ENCODE measurements at places on chromosomes 3 and 15.

DNA sequence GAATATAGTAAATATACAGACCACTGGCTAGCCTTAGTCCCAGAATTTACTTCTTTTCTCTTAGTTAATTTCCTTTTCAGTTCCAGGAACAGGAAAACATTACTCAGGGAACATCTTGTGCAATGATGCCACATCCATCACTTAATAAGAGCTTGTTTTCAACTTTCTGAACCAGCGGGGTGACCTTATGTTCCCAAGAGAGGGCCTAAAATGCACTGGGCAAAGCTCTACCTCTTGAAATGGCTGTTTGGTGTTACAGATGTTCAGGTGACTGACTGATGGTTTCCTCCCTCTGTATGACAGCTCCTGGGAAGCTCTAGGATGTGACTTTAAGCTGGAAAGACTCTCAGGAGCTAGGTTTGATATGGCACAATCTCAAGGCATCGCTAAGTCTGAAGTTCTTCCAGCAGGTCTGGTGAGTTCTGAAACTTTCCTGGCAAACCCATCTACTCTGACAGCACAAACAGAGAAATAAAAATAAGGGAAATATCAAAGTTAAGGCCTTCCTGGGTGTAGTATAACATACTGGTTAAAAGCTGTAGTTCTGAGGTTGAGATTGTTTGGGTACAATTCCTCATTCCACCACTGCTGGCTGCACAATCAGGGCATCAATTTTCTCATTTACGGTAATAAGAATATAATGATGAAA is 98.6 kb downstream of the ZIC1 start:
- DNase-seq = no peak

DNA sequence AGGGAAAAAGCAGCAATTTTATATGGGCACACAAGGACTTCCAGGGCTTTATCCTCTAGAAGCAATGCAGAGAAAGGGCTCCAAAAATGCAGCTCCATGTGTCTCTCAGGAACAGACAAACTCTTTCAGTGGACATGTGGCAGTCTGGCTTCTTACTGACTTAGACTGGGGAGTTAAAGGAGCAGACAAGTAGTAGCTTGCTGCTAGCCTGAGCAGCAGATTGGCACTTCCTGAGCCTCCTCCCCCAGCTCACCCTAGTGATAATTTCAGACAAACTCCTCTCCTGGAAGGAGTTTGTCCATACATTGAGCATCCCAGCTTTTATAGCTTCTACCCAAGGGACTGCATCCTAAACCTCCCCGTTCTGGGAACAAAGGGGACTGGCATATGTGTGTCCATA is 101.7 kb upstream of the MANF start:
- DNase-seq = no peak

DNA sequence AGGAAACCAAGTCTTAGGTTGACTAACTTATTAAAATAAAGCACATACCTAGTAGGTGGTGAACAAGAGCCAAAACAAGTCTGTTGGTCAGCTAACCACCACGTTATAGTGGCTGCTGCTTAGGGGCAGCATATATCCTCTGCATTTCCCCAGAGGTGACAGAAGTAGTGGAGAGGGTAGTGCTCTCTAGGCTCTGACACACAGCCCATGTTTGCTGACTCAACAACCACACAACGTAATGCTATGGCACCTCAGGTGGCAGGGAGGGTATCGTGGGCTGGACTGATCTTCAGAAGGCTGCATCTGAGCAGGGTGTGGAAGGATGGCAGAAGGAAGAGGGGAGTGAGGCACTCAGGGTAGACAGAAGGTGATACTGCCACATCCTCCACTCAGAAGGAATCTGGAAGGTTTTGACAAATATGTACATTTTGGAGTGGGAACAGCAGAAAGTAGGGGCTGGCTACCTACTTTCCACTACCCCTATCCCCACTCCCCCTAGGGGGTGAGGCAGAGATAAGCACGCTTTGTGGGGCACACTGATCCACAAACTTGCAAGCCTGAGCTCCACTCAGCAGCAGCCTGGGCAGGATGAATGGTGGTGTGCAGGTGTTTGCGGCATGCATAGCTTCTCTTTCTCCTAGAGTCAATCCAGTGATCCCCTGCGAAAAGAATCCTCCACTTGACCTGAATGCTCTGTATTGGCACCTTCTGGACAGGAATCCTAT is 178.1 kb downstream of the RORA start:
- no peak for DNase-seq

DNA sequence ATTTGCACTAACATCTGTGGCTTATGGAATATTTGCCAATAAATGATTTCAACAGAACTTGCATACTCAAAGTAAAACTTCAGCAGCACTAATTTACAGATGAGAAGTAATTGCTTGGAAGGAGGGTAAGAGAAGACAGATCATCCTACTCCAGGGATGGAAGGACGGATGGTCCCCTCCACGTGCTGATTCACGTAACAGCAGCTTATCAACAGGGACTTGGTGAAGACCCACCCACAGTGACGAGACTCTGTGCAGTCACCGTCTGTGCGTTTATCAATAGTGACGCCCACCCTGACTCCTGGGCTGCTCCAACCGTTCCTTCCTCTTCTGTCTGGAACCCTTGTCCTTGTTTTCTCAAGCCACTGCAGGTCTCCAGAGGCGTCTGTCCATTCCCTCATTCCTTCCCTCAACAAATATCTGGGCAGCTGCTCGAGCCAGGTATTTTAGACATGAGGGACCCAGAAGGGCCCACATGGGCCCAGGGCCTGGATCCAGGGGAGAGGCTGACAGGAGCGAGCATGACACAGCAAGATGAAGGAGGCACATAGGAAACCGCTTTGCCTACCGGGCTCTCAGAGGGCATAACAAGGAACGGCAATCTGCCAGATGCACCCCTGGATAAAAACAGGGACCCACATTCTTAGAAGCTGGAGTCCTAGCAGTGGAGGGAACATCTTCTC is 33.3 kb downstream of the PCSK6 start:
- DNase-seq = no peak

DNA sequence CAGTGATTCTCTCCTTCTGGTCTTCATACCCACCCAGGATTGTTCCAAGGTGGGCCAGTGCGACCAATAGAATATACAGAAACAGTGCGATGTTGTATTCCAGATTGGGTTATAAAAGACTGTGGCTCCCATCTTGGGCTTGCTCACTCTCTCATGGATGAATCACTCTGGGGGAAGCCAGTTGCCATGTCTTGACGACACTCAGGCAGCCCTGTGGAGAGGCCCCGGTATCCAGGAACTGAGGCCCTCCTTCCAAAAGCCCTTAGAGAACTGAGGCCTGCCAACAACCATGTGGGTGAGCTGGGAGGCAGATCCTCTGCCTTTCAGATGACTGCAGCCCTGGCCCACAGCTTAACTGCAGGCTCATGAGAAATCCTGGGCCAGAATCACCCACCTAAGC is 57.2 kb downstream of the SH3GL3 start:
- DNase-seq = no peak

DNA sequence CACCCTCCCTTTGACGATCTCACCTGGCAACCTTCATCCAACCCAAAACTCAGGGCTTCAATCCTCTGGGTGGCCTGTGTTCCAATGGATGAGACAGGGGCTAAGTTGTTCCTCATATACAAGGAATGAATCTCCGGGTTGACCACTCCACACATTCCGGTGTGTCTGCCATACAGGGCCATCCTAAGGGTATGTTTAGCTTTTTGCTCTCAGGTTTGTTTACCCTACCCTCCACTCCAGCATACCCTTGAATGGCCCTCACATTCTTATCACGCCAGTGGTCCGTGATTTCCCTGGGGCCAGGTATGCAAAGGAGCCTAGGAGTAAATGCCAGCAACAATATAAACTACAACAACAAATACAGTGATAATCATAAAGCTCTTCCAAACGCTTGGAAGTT is 45.7 kb upstream of the VGLL3 start:
- no peak for DNase-seq

DNA sequence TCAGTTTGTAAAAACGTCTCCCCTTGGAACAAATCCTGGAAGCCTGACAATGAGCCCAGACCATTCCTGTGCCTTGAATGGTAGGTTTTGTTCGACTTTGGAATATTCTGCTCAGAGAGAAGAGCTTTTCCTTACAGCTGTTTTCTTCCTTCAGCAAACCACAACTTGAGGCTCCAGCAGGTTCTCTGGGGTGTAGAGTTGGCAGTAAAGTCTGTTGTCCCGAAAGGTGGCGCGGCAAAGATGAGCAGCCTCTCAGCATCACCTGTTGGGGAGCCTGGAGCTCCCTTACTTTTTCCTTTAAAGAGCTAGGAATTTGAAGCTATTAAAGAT is 65.4 kb downstream of the BOC start:
- no peak for DNase-seq

GRCh38 chr3:187753516-187753915 is 8.2 kb upstream of the BCL6 start:
- no peak for DNase-seq

DNA sequence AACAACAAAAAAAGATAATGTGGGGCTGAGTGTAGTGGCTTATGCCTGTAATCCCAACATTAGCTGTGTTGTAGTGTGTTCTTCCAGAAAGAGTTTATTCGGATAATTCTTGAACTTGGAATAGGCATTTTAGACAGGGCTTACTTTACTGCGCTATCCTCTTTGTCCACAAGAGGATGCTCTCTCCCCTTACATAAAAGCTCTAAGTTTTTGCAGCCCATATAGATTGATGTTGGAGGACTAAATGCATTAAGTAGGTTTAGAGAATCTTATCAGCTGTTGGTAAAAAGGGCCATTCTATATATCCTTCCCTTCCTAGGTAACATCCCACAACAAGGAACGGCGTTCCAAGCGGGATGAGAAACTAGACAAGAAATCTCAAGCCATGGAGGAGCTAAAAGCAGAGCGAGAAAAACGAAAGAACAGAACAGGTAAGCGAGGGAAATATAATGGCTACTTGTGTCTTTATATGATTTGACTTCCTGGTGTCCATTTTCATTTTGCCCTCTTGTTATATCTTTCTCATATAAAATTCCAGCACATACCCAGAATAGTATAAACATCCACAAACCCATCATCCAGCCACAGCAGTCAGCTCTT is 27.8 kb upstream of the ITPKA start:
- DNase-seq = peak; percentile 40

DNA sequence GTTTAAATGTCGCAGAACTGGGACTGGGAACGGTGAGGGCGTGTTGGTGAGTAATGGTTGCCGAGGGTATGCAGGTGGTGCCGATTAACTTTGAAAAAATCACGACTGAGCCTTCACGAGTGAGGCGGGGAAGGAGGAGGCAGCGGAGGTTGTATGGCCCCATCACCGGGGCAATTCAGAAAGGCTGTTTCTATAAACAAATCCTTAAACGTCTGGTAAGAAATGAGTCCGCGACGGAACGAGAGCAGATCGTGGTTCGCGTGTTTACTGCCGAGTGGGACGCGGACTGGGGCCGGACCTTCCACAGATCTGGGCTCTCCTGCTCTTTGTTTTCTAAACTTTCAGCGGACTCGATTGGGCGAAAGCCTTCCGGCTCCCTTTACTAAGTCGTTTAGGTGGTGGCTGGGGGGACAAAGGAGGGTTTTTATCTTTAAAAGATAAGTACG is 2.7 kb downstream of the IGF1R start:
- DNase-seq = peak; percentile 19

DNA sequence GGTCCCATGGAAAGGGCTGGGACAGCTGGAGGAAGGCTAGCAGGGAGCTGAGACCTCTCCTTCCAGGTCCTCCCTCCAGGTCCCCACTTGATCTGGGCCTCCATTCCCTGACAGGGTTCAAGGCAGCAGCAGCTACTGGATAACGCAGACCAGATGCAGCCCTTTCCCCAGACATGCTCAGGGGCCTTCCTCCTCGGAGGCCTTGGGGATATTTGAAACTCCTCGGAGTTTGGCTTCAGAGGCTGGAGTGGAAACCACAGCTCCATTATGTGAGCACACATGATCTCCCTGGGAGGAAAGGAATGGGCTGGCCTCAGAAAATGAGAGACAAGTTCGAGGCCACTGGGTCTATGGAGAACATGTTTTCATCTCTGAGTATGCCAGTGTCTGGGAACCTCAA is 119.3 kb downstream of the SMAD6 start:
- DNase-seq = no peak

DNA sequence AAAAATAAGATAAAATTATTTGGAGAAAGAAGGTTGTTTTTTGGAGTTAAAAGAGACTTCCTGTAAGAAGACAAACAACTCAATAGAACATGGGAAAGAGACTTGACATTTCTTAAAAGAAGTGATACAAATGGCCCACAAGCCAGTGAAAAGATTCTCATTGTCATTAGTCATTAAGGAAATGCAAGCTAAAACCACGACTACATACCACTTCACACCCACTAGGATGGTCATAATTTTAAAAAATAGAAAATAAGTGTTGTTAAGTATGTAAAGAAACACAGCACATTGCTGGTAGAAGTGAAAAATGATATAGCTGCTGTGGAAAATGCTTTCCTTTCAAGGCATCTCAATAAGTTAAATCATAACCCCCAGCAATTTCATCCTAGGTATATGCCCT is 44.4 kb upstream of the GK5 start:
- DNase-seq = no peak

- DNase-seq = no peak
These were observed 25.4 kb downstream of the XXYLT1 start for GRCh38 chr3:195245531-195245951.

DNA sequence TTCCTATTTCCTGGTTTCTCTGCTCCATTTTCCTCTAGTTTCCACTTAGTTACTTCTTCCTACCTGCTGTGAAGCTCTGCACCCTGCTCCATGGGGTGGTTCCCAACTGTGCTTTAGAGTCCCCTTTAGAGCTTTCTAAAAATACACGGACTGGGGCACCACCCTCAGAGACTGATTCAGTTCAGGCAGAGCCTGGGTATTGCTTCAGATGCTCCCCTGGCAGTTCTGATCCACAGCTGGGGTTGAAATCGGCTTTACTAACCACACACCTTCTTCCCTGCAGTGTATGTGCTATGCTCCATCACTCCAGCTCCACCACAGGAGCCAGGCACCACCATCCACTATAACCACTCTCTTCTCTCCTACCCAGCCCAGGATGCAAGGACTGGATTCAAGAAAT is 12.6 kb downstream of the ANP32A start:
- no peak for DNase-seq

- DNase-seq = no peak
These were observed 3.3 kb upstream of the ACTR8 start for GRCh38 chr3:53885239-53885638.

GRCh38 chr3:81439108-81439507 is 322.3 kb downstream of the GBE1 start:
- no peak for DNase-seq

- DNase-seq = no peak
These were observed 12.1 kb upstream of the POU1F1 start for GRCh38 chr3:87288446-87288845.

GRCh38 chr15:92346063-92346462 is 47.6 kb upstream of the ST8SIA2 start:
- no peak for DNase-seq

GRCh38 chr15:65305150-65305758 is 777 bp downstream of the RNU5B-1 start:
- DNase-seq = no peak

DNA sequence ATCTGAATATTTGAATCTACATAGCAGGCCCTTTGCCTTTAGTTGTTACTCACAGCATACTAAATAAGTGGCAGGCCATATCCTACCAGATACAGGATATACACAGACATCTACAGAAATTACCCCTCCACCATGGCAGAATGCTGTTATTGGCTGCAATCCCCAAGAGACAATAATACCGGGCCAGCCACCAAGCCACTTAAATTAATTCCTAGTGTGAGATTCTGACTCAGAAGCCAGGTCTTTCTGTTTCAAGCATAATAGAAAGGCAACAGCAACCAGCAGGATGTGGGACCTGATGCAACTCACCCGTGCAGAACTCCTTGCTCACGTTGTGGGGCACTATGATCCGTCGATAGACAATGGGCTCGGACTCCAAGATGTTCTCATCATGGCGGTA is 39.8 kb downstream of the CLK3 start:
- peak; percentile 74 for DNase-seq
